ENCODE measurements at places on chromosomes 1 and 21.

DNA sequence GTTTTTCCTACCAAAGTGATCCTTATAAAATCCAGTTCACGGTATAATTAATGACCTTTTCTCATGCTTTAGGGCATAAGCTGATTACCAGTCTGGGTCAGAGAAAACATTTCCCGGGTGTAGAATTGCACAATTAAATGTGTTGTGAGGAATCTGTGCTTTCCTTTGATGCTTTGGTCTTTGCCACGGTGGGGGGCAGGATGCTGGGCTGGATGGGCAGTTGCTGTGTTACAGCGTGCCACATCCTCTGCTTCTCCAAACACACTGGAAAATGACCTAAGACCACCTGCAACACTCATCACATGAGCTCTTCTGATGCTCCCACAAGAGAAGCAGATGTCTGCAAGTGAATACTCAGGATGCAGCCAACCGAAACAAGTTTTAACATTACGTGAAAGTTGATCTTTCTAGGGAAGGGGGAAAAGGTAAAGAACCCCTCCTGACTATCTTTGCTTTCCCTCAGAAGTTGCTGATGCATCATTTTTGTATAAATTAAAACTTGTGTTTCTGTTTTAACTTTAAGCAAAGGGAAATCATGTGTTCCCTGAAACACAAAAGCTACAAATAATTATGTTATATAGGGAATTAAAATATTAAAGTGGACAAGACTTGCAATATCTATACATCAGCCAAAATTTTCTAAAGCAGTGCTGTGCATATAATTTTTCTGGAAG, 515.3 kb upstream of the NR5A2 start:
- DNase-seq: no peak

GRCh38 chr1:183638649-183639387, 3.2 kb upstream of the ARPC5 start:
- DNase-seq: no peak

DNA sequence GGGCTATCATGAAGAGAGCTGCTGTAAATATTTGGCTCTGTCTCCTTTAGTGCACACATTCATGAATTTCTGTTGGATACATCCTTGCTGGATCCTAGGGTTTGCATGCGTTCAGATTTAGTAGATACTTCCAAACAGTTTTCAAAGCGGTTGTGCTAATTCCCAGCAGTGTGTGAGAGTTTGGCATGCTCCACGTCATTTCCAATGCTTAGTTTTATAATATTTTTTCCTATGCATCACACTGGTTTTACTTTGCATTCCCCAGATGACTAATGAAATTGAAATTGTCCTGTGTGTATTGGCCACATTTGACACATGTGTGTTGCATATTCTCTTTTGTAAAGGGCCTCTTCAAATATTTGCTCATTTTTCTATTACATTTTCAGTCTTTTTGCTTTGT, 18.5 kb upstream of the AADACL3 start:
- no peak for DNase-seq

DNA sequence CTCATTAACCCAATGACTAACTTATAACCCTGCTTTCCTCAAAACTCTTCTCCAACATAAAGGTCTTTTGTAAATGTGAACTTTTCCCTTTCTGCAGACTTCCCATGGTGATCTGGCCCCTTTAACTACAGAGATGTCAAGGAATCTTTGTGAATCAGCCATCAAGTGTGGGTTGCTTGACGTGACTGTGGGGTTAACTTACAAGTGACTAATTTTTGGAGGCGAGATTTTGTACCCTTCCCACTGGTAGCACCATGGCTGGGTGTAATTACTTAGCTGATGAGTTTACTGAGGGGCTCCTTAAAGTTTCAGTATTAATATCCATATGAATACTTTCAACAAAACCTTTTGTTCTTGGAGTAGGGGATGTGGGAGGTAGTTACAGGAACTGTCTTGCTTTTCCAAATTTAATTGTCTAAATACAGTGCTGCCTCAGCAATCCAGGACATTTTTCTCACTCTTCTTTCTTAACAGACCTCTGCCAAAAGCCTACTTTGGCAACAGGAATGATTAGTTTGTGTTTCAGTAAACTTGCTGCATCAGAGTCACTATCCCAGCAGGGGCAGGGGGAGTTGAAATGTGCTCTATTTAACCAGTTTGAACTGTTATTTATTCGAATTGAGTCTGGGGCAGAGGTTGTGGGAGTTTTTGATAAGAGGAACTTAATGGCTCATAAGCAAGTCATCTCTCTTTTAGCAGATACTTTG, 217.3 kb upstream of the FGGY start:
- no peak for DNase-seq

DNA sequence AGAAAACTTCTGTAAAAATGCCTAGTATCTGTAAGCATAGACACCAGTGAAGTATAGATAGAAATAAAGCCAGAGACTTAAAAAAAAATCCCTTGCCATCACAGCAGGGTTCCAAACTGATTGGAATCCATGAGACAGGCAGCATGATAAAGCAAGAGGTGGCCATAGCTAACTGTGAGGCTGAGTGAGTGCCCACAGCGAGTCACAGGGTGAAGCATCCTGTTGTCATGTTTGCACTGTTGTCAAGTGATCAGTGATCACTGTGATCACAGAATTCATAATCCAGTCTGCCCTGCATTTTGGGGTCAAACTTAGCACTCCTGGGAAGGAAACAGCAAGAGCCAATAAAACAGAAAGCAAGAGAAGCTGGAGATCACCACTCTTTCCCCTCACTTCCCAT, 33.3 kb downstream of the LRRC8B start:
- DNase-seq: no peak

GRCh38 chr1:90391126-90391525, 326.0 kb downstream of the BARHL2 start:
- DNase-seq: no peak

- peak; percentile 59 for DNase-seq
Measured at GRCh38 chr1:121516234-121516967, 331.6 kb downstream of the SRGAP2C start.

GRCh38 chr1:84732520-84732919, 42.3 kb upstream of the SSX2IP start:
- DNase-seq: no peak

DNA sequence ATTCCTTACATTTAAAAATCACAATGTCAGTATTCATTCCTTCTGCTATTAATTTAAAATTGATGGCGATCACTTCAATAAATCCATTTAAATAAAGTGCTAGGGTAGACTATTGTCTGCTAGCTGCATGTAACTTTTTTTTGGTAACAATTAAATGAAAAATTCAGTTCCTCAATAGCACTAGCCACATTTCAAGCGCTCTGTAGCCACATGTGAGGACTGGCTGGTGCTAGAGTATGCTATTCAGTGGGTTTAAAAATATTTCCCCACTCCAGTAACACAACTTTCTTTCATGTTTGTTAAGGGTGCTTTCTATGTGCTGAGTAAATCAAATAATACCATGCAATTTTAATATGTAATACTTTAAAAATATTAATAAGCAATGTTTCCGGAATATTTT, 108.2 kb downstream of the LTN1 start:
- DNase-seq: no peak

- peak; percentile 36 for DNase-seq
Measured at GRCh38 chr1:236282425-236282716, 613 bp upstream of the ERO1B start.

DNA sequence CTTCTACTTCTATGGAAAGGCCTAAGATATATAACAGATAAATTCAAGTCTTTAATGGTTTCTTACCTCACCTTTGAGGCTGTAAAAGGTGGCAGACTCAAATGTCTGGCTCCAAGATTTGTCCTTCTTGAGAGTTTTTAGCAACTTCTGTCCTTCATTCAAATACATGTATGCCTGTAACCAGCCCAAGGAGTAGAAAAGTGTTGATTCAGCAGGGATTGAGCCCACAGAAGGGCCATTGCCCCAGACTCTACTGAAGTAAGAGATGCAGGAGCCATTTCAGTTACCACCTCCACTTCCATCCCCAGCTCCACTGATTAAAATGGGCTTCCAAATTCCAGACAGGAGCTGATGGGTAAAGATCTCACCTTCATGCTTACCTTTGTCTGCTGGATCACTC, 80.0 kb downstream of the ADCY10 start:
- DNase-seq: no peak

- DNase-seq: no peak
Measured at GRCh38 chr1:93839753-93840152, 39.3 kb downstream of the DNTTIP2 start.

DNA sequence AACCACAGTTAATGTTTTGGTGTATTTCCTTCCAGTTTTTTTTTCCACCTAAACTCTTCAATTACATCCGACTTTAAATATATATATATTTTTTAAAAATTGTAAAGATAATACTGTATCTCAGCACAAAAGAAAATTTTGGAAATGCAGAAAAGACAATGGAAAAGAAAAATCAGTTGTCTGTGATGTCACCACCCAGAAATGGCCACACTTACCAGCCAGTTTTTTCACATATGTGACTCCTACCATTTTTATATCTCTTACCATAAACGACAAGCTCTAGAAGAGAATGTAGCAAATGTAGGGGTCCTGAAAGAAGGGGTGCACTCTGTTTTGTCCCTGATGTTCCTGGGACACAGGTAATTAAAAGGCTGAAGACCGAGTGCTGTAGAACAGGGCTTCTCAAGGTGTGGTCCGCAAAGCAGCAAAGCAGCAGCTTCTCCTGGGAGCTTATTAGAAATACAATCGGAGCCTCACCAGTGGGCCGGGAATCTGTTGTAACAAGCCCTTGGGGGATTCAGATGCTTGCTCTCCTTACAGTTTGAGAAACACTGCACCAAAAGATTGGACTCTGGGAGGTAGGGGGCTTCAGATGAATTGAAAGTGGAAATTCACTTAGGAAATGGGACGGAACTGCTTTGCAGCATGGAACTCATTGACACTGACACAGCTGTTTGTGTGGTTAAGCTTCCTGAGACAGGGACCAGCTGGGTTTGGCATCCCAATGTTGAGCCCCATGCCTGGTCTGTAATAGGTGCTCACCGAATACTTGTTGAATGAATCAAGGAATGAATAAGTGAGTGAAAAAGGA, 44.1 kb downstream of the ALPL start:
- DNase-seq: no peak

DNA sequence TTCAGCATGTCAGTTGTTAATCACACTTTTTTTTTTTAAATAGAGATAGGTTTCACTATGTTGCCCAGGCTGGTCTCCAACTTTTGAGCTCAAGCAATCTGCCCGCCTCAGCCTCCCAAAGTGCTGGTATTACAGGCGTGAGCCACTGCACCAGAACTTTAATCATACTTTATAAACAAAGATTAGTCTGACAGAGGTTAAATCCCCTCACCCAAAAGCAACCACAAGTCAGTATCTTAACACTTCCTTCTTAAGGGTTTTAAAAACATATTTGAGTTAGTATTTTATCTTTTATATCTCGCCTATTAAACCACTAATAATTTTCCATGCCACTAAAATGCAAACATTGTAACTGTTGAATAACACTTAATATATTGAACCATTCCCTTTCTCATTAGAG, 70.2 kb downstream of the COP1 start:
- no peak for DNase-seq

- no peak for DNase-seq
Measured at GRCh38 chr1:43786201-43786958, 79.0 kb downstream of the ST3GAL3 start.

DNA sequence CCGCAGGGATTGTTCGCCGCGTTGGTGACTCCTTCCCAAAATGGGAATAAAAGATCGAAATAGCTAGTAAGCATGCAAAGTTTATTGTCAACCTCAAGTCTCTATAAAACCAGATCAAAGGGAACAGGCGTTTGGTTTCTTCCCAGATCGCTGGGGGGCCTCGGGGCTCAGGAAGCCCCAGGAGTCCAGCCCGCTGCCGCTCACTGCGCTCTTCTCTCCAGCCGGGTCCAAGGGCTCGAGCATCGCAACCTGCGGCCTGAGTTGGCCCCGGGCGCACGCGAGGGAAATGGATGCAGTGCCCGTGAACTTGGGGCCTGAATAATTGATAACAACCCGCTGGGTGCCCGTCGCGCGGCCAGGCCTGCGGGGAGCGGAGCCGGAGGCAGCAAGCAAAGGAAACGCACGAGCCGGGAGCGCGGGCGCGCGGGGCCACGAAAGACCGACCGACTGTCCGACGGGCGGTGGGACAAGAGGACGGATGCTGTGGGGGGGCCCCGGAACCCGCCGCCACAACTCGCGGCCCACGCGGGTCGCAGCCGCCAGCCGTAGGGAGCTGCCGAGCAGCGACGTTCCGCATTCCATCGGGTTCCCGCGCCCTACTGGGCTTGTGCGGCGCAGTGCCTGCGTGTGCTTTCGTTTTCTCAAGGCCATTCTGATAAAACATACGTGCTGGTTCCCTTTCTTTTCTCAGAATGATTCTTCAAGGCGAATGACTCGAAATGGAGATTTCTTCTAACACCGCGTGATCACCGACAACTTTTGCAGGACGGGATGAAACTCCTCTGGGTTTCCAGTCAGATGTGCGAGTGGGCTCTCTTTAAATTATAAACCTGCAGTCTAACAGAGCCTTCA, 14.0 kb upstream of the ALX3 start:
- DNase-seq: peak; percentile 33

GRCh38 chr1:92822879-92823278, 9.0 kb upstream of the RPL5 start:
- no peak for DNase-seq

GRCh38 chr1:67239738-67240137, 67.9 kb upstream of the IL12RB2 start:
- DNase-seq: no peak

DNA sequence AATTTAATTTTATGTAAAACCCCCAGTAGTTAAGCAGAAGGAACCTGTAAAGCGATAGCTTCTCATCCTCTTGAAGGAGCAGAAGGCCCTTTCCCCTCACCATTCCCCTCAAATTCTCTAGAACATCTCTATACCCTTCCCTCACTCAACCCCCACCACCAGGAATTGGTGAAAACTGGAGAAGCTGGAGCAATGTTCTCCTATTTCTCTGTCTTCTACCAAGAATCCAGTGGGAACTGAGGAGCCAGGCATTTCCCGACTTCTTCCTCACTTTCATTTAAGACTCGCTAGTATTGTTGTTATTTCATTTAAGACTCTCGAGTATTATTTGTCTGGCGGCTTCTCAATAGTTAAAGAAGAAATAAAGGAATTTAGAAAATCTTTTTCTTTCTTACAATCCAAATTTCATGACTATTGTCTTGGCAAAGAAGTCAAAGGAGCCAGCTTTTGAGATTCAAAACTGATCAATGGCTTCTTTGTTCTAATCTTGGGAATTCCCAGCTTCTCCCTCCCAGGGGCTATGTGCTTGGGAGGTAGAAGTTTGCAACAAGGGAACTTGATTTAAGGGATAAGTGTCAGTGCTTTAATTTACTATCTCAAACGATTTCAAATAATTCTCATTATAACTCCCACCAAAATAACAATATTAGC, 253.3 kb upstream of the ADGRL2 start:
- no peak for DNase-seq

DNA sequence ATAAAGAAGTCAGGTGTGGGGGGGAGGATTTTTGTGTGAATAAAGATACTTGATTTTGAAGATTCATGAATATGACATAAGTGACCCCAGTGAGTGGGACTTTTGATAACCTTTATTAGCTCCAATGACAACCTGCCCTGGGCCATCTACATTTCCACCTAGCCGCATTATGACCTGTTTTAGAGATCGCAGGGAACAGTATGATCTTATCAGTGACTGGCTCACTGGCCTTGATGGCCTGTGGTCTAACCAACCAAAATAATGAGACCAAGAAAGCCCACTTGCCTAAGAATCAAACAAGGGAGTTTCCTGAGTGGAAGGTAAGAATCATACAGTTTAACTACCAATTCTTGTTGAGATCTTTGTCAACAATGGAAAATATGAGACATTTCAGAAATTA, 1.8 kb downstream of the ELAPOR1 start:
- DNase-seq: no peak

All from CD4-positive, alpha-beta T cell treated with Interleukin-1 beta for 1 hour (primary cell).